ENCODE measurements at places on chromosomes 3 and 15.

GRCh38 chr3:188119846-188120245, 34.1 kb upstream of the LPP start:
- DNase-seq = no peak
- no peak overlapping the region for H3K4me3 ChIP-seq
- no peaks in the 10 kb centered on the region for H3K27me3 ChIP-seq
- no peaks in the 10 kb centered on the region for H3K4me1 ChIP-seq
- H3K27ac ChIP-seq = no peak overlapping the region

DNA sequence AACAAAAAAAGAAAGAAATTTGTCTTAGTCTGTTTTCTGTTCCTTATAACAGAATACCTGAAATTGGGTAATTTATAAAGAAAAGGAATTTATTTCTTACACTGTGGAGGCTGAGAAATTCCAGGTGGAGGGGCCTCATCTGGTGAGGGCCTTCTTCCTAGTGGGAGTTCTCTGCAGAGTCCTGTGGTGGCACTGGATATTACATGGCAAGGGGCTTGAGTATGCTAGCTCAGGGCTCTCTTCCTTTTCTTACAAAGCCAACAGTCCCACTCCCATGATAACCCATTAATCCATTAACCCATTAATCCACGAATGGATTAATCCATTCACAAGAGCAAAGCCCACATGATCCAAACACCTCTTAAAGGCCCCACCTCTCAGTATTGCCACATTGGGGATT, 2.9 kb upstream of the SATB1 start:
- peaks cover 14% of the 10 kb centered on the region for H3K4me1 ChIP-seq
- H3K36me3 ChIP-seq = peaks cover 4% of the 10 kb centered on the region
- no peak overlapping the region for H3K4me3 ChIP-seq
- no peak for DNase-seq

- no peak overlapping the region for H3K27ac ChIP-seq
- no peaks in the 10 kb centered on the region for H3K36me3 ChIP-seq
- no peak for DNase-seq
Observed at GRCh38 chr3:66532160-66532587, 31.4 kb upstream of the LRIG1 start.

GRCh38 chr3:197680955-197681521, 55.7 kb downstream of the RUBCN start:
- no peak for DNase-seq
- H3K4me1 ChIP-seq = peaks cover 3% of the 10 kb centered on the region
- H3K36me3 ChIP-seq = peaks cover 46% of the 10 kb centered on the region
- H3K4me3 ChIP-seq = no peak overlapping the region
- no peak overlapping the region for H3K27ac ChIP-seq

DNA sequence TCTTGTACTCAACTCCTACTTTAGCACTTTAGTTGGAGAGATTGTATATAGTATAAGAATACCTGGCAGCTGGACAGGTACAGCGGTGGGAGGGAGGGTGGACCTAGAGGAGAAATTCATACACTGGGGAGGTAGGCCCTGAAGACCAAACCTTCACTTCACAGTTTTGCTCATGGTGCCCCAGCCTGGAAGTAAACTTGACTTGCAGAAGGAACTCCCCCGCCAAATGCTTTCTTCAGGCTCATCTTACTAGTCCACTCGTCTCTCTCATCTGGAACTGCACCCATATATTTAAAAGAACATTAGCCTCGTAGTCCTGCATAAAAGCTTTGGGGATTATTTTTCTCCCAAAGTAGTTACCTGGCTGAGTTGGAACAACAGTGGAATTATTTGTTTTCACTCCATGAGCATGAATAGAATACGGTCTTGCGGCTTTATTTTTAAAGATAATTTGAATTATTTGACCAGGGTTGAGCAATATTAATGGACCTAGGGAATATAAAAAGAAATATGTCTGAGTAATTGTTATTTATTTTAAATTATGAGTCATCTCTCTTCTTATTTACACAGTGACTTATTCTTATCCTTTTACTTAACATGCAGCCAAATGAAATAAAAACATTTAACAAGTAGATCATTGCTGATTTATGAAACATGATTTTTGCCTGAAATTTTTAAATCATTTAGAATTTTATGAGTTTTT, 25.5 kb upstream of the CP start:
- no peak overlapping the region for H3K27ac ChIP-seq
- no peaks in the 10 kb centered on the region for H3K36me3 ChIP-seq
- H3K4me3 ChIP-seq = no peak overlapping the region
- H3K4me1 ChIP-seq = peaks cover 38% of the 10 kb centered on the region
- peaks cover 2% of the 10 kb centered on the region for H3K27me3 ChIP-seq

- H3K4me3 ChIP-seq = no peak overlapping the region
- H3K27ac ChIP-seq = no peak overlapping the region
- H3K36me3 ChIP-seq = no peaks in the 10 kb centered on the region
- no peak for DNase-seq
Observed at GRCh38 chr15:79045041-79045440, 45.5 kb downstream of the RASGRF1 start.

GRCh38 chr15:61528581-61528910, 299.4 kb upstream of the RORA start:
- DNase-seq = no peak
- no peaks in the 10 kb centered on the region for H3K27me3 ChIP-seq
- H3K4me1 ChIP-seq = peaks cover 51% of the 10 kb centered on the region
- H3K27ac ChIP-seq = peak overlapping the region; percentile 83
- no peak overlapping the region for H3K4me3 ChIP-seq

Data from endothelial cell (in vitro differentiated cells).